ENCODE measurements at places on chromosomes 12 and 14.

GRCh38 chr12:3325736-3326135, 165.3 kb upstream of the PRMT8 start:
- DNase-seq = no peak

DNA sequence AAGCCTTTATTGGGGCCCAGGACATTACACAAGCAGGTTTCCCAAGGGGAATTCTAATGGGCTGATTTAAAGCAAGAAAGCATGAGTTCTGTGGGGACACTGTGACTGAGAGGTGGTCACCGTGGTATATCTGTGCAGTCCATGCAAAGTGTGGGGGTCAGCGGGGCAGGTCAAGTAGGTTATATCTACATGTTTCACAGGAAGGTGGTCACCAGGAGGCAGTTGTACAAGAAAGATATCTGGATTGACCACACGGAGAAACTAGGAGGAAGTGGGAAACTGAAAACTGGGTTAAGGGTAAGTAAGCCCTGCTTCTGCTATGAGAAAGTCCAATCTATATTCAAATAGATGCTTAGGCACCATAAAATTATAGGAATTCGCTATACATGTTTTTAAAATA, 77.8 kb upstream of the CNOT2 start:
- DNase-seq = no peak

DNA sequence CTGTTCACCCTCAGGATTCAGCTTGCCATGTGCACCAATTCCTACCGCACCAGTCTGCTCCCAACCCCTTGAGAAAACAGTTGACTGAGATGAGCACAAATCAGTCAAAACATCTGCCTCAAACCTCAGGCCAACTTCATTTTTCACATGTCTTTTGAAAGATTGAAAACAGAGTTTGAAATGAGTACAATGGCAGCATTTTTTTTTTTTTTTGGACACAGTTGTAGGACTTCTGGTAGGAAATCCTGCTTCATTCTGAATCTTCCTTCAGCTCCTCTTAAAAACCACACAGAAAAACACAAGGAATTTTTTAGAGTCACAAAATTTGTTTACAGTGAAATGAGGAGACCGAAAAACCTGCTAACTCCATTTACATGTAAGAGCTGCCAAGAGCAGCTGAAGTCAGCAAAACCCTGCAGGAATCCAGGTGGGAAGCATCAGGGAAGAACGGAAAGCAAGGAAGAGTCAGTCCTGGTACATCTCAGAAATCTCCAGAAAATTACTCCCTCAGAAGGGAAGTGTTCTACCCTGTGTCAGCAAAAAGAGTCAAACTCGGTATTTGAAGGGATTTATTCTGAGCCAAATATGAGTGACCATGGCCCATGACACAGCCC, 100.3 kb upstream of the TMTC1 start:
- no peak for DNase-seq

GRCh38 chr12:75366629-75367028, 24.3 kb upstream of the GLIPR1L2 start:
- no peak for DNase-seq

DNA sequence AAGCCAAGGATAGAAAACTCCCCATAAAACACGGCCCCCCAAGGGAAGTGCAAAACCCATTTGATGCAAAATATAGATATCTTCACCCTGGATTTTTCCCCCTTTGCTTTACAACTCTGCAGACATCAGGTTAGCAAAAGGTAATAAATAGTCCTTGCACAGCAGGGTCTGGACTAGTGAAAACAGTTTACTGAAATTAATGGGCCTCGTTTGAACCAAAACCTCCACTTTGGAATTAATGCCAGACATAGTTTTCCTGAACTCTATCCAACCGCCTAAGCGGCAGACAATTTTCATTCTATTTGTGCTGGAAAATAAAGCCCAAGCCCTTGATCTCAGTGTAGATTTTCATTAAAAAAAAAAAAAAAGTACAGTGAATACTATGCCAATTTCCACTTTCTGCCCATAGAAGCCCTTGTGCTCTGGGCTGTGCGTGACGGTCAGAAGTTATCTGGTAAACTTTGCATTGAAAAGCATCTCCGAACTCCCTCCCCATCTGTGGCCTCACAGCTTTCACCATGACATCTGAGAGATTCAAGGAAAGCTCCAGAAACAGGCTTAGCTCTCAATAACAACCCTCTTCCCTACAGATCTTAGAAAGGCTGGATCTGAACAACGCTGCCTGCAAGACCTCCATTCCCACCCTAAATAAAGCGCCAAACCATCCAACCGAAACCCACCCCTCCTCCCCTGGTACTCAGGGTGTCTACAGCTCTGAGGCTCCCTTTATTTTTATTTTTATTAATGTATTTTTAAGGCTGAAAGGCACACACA, 11.0 kb upstream of the IRF2BPL start:
- no peak for DNase-seq

GRCh38 chr12:79451365-79451764, 239.4 kb downstream of the PAWR start:
- DNase-seq = no peak

DNA sequence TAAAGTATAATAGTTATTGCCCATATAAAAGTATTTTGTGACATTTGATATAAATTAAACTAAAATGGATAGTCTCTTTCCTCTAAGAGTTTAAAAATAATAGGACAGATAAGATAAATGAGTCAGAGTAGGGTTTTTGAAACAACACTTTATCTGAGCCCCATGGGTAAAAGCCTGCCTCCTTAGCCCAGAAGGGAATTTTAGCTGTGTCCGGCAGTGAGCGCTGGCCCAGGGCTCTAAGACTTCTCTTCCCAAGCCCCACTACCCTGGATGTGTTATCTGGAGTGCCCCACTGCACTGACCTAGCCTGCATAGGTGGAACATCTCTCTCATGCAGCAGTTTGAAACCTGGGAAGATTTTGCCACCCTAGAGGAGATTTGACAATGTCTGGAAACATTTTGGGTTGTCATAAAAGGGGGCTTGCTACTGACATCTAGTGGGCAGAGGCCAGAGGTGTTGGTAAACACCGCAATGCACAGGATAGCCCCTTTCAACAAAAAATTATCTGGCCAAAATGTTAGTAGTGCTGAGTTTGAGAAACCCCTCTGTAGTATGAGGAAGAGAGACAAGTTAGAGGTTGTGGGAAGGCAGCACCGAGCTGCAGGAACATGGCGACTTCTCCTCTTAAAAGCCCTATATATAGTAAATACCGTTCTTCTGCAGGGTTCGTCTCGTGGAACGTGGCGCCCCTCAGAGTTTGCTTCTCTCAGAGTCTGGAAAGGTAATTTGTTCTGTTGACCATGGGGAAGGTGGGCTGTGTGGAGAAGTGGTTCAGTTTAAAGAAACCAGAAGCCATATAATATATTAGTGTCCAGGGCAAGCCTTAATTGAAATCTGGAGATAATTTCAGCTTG, 29.3 kb upstream of the ATF1 start:
- no peak for DNase-seq

DNA sequence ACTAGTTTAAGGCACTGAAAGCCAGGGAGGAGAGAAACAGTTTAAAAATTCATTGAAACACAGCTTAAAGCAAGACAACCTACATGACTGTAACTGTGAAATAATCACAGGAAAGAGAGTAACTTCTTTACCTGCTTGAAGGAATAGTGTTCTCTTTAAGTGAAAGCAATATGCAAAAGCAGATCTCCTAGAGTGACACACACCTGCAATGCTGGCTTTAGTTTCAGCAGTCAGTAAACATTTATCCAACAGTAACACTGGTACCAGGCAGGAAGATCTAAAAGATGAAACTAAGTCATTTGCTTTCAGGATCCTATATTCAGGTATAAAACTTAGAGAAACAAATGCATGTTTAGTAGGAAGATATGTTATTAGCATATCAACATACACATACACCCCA, 85.3 kb upstream of the PPM1H start:
- no peak for DNase-seq

DNA sequence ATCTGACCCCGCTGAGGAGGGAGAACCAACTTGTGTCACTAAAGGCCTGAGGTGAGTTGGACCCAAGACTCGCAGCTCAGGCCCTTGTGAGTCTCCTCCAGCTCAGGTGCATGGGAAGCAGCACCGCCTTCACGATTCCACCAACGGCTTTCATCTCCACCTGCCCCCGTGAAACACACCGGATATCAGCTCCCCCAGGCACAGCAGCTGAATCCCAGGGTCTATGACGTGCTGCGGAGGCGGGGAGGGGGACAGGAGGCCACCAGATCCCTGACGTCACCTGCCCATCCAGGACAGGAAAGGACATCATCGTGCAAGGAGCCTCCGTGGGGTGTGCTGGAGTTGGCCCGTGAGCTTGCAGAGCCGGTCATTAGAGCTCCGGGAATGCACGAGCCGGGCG, 18.5 kb upstream of the SFSWAP start:
- no peak for DNase-seq

GRCh38 chr12:88399811-88400210, 180.5 kb downstream of the KITLG start:
- DNase-seq = no peak

- no peak for DNase-seq
These were observed 123.3 kb upstream of the OR4E1 start for GRCh38 chr14:21796916-21797315.

GRCh38 chr12:55642267-55642666, 5.6 kb downstream of the OR10P1 start:
- DNase-seq = no peak

- DNase-seq = no peak
These were observed 4.8 kb downstream of the TNFAIP2 start for GRCh38 chr14:103127861-103128598.

DNA sequence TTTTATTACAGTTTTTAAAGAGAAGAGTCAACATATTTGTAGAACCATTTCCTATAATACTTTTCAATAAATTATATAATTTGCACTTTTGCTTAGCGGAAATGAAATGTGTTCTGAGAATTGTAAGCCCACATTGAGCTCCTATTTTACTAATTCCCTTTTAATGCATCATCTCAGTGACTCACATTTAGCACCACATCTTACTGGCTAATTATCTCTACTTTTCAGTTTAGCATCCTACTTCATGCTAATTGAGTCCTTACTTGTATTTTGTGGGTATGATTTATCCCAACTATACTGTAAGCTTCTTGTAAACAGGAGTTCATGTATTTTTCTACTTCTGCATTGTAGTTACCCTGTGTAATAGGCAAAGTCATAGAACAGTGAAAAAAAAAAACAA, 67.5 kb downstream of the TMX1 start:
- DNase-seq = no peak

DNA sequence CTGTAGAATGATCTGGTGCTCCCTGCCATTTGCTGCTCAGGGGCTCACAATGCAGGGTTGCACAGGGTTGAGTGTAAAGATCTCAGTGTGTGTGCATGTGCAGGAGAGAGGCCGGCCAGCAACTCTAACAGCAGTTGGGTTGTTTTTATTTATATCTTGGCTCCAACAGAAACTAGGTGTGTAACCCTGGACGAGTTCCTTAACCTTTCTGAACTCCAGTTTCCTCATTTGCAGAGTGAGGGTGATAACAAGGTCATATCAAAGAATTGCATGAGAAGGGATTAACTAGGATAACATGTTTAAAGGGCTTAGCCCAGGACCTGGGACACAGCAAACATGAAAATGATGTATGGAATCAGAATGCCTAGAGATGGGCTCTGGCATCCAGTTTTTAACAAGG, 14.8 kb upstream of the JDP2 start:
- no peak for DNase-seq

- DNase-seq = no peak
These were observed 56.1 kb downstream of the DAAM1 start for GRCh38 chr14:59244581-59244980.

GRCh38 chr12:95759039-95759438, 31.5 kb downstream of the NTN4 start:
- DNase-seq = no peak

DNA sequence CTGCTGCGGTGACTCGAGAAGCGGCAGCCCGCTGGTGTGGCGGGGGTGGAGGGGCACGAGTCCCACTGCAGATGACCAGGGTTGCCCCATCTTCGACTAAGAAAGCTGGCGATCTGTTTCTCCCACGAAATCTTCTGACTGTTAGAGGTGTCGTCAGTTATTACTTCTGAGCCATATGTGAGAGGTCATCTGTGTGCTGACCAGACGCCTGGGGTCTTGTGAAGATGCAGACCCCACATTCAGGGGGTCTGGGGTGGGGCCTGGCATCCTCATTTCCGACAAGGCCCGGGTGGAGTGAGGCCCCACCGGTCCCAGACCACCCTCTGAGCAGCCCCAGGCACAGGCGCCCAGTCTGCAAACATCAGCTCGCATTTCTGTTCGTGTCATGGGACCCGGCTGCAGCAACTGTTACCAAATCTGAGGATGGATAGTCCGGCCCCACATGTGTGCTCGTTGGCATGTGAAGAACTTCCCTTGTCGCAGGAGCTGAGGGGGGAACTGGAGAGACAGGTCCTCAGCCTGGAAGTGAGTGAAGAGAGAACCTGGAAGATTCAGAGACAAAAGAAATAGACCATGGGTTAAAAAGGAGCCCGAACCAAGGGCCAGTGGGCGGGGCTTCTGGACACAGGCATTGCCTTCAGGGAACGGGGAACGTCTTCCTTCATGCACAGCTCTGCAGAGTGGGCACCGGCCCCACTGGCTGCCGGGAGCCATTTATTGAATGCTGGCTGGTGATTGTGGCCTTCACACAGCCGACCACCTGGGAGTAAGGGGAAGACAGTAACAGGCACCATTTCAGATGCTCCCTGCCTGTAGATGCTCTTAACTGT, 135.2 kb downstream of the ADGRD1 start:
- no peak for DNase-seq

DNA sequence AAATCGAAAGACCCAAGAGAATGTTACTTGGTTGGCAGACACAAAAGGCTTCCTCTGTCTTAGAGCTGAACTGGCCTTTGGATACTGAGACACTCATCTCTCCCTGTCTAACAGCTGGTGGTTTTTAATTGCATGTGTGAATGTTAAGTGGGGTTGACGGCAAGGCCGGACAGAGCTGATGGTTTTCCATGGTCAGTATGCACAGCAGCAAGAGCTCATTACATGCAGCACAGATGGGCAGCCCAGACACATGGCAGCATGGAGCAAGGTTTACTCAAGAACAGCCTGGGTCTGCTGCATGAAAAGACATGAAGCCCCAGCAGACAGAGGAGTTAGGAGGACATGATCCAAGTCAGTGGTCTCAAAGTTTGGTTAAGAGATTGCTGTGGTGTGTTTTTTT, 27.8 kb upstream of the CACNA2D4 start:
- no peak for DNase-seq

DNA sequence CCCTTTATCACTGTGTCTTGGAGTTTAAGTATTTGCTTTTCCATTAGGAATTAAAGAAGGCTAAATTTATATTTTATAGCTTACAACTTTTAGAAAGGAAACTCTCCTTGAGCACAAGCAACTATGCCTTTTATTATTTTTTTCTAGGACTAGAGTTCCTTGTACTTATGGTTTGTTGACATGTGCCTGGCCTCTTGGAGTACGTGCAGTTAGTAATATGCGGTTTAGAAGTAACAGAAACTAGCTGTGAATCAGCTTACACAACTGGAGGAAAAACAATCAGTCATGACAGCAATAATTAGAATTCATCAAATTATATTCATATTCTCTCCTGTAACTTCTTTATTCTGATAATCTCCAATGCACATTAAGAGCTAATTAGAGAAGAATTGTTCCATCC, 428.7 kb downstream of the AEBP2 start:
- no peak for DNase-seq
